ENCODE measurements at places on chromosomes 11 and 22. TPM values are rescaled to one million over a fixed set of nuclear protein-coding genes. Genes with fewer than 3 reads are reported as not detected.

- no peak for DNase-seq
These were observed 31.6 kb downstream of the SLC36A4 start for GRCh38 chr11:93166194-93166593.

DNA sequence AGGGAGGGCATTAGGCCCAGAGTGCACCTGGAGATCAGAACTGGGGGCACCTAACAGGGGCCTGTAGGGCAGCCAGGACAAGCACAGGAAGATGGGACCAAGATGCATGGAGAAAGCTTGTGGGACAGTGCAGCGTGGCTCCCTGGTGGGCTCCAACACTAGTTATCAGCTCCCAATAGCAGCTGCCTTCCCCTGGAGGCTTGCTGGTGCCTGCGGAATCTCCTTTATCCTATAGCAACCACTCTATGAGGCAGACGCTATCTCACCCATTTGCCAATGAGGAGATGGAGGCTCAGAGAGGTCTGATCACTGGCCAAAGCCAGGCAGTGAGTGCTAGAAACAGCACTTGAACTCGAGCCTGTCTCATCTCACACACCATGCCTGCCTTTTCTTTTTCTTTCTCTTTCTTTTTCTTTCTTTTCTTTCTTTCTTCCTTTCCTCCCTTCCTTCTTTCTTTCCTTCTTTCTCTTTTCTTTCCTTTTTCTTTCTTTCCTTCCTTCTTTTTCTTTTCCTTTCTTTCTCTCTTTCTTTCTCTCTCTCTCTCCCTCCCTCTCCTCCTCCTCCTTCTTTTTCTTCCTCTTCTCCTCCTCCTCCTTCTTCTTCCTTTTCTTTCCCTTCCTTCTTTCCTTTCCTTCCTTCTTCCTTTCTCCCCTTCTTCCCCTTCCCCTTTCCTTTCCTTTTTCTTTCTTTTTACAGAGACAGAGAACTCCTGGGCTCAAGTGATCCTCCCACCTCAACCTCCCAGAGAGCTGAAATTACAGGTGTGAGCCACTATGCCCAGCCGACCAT is 16.1 kb upstream of the SEC14L4 start:
- no peak for DNase-seq

DNA sequence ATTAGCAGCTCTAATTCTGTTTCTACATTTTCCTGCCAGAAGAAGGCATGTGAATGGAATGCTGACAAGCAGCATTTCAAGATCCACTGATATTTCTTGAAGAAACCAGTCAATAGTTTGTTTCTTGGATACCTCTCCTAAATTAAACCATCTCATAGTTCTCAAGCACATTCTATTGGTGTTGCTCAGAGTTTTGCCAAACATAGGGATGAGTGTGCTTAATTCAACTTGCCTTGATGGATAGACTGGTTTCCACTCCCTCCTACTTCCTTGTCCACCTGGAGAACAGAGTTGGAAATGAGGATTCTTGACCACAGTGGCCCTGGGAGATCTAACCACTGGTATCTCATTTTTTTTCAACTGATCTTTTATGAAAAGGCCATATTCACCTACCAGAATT is 29.8 kb upstream of the DDX10 start:
- no peak for DNase-seq

DNA sequence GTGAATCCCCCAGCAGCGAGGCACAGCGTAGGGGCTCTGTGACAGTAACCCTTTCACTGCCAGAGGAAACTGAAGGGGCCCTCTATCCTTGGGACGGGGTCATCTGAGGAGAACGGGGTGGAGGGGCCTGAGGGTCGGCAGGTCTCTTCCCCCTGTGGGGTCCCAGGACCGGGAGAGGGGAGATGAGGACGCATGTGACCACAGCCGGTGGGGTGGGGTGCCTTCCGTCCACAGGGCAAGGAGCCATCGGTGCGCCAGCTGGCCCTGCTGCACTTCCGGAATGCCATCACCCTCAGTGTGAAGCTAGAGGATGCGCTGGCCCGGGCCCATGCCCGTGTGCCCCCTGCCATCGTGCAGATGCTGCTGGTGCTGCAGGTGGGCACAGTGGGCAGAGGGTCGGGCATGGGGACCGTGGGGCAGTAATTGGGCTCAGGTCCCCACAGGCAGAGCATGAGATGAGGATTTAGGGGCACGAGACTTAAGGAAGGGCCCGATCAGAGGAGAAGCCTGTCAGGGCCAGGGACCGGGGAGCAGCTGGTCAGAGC is 20.3 kb upstream of the ARHGAP8 start:
- DNase-seq, result no peak

DNA sequence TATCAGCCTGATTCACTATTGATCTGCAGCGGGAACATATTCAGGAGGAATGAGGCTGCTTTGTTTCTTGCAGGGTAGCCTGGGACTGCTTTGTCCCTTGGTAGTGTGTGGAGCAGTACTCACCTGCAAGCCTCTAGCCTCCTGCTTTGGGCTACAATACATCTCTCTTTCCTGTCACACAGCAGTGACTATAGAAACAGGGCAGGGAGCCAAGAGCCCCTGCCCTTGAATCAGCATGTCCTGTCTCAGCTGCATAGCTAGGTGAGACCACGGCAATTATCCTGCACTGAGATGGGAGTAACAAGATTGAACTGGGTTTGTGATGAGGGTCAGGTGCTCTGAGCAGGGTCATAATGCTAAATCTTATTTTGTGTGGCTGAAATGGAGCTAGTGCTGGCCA is 191.9 kb downstream of the NELL1 start:
- DNase-seq, result no peak

DNA sequence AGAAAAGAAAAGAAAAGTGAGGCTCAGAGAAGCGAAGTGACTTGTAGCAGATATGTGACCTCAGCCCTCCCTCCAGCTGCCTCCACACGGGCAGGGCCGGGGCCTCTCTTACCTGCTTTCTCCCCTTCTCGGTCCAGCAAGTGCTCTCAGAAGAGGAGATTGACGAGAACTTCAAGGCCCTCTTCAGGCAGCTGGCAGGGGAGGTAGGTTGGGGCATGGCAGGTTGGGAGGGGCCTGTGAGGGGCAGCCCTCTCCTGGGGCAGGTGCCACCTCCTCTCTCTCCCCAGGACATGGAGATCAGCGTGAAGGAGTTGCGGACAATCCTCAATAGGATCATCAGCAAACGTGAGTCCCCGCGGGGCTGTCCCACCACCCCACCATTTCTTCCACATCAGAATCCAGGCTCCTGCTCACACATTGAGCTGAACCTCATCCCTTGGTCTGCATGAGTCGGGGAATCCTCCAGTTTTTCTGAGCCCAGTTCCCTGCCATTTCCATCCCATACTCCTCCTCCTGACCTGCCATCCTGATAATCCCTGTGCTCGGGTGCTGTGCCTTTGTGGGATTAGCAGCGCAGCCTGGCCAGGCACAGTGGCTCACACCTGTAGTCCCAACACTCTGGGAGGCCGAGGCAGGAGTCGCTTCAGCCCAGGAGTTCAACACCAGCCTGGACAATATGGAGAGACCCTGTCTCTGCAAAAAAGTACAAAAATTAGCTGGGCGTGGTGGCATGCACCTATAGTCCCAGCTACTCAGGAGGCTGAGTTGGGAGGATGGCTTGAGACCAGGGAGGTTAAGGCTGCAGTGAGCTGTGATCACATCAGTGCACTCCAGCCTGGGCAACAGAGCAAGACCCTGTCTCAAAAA is 26.4 kb downstream of the CAPN1 start:
- DNase-seq, result no peak

DNA sequence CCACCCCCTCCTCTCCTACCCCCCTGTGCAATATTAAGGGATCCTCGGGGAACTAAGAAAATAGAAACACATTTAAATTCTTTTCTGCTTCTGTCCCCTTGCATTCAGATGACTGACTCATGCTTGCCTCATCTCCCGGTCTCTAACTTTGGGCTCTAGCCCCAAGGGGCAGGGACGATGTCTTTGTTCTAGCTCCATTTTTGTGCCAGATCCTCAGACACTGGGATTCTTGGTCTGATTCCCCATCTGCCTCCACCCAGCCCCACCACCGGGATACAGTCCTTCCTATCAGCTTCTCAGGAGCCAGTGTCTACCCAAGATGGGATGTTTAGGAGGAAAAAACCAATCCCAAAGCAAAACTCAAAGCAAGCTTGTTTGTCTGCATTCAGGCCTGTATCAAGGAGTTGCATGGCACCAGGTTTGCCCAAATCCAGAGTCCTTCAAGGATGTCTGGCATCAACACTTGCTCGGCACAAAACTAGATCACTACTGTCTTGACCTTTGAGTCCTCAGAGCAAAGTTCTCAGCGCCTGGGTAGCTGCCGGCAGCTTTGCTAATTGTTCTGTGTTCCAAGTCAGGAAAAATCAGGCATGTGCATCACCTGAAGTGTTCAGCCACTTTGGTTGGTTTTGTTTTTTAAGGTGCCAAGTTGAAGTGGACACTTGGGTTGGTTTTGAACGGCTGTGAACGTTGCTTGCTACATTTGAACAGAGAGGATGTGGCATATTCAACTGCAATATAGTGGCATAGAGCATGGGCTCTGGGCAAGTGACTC is 212.8 kb downstream of the DSCAML1 start:
- no peak for DNase-seq

DNA sequence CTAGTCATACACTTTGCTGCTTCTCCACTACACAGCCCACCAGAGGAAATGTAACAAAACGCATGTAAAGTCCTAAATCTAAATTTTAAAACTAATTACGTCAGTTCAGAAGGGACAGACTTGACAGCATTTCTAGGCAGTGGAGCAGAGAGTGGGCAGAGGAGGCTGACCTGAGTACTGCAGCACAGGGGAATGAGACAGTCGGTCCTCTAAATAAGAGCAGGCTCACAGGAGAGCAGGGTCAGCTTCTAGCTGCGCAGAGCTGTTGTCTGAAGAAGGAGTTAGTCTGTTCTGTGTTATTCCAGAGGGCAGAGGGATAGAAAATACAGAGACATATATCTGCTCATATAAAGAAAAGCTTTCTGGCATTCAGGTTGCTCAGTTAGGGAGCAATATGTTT is 40.3 kb downstream of the JHY start:
- DNase-seq, result no peak

DNA sequence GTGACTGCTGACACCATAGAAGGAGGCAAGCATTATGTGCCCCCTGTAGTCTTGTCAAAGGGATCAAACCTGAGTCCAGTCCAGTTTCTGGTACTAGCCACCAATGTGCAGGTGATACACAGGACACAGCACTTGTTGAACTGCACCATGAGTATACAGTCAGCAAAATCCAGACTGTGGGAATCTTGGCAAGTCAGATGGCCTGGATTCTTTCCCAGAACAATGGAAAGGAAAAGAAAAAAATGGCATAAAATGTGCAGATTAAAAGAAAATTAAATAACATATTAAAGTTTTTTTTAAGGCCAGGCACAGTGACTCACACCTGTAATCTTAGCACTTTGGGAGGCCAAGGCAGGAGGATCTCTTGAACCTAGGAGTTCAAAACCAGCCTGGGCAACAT is 16.8 kb downstream of the CRY2 start:
- no peak for DNase-seq

GRCh38 chr22:46406349-46406748 is 70.8 kb downstream of the TRMU start:
- DNase-seq, result no peak

DNA sequence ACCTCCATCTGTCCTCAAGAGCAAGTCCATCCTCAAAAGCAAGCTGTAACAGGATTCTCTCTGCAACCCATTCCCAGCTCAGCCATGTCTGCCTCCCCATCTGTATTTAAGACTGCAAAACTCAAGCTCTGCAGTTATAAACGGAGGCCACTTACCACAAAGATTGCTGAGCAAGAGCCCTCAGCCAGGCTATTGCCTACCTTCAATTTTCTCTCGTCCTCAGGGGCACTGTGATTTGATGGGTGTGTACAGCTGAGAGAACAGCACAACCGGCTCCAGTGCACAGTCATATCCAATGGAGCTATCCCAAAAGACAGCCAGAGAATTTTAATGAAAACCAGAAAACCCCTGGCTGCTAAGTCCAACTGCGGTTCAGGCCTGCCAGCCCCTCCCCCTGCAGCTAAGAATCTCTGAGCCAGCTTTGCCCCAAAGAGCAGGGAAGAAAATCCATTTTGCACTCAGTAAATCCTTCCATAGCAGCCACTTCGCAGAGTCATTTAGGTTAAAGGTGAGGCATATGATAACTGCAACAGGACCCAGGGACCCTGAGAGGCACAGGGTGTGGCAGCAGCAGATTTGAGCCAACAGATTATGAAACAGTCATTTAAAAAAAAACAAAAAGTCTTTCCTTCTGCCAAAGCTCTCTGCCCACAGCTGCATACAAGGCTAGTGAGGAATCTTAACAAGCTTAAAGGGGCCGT is 37.6 kb downstream of the RAB30 start:
- DNase-seq, result peak; percentile 77

- DNase-seq, result no peak
These were observed 1827.5 kb upstream of the RAG2 start for GRCh38 chr11:38425578-38425977.

DNA sequence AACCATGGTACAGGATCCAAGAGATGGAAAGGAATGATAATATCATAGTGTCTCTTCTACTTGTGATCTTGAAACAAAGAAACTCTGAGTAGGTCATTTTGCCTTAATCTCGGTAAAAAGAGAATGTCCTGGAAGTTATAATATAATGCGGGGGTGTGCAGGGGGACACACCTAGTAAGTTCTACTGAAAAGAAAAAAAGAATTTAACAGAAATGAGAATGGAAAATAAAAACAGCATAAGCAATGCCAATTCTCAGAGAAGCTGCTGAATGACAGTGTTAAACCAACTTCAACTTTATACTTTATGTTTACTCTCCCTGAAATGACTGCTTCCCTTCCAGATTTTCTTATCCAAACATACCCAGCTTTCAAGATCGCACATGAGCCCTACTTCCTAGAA is 2.0 kb downstream of the HPS5 start:
- DNase-seq, result no peak

DNA sequence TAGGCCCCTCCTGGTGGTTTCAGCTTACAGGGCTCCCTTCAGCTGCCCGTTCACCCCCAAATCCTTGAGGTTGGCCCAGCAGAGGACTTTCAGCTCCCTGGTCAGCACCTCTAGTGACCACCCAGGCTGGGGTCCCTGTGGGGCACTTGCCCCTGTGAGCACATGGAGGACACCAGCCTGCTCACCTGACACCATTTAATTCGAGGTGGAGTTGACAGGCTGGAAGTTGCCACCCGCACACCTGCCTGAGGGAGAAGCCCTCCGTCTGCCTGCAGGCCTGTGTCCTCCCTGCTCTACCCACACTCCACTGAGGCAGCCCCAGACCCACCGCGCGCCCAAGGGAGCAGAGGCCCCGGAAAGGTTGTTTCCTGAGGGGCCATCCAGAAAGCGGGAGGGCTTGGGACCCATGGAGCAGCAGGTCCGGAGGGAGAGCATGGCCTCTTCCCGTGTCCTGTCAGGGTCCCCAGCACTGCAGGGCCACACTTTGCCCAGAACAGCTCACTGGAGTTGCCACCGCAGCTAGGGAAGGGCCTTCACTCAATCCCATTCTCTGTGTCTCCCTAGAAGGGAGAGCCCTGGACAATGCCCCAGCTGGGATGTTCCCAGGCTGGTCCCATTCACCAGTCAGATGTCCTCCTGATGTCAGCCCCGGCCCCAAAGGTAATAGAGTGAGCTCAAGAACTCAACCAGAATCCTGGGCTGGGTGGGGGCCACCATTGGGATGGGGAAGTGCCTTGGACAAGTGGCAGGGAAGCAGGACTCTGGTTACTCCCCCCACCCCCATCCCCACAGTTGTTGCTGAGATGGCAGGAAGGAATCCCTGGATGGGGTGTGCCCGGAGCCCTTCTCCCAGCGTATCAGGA is 82.4 kb downstream of the MED15 start:
- DNase-seq, result no peak

Gene MS4A4A
- 0.55 TPM for total RNA-seq

Gene ANO1
- total RNA-seq, result 0.37 TPM

Gene SGSM1
- total RNA-seq, result not detected

Gene NECTIN1
- total RNA-seq, result 6.6 TPM

Gene FOLR3
- total RNA-seq, result not detected

Gene SLN
- total RNA-seq, result 1.9 TPM

Gene CDPF1
- 3.2 TPM for total RNA-seq

Gene RFPL3
- not detected for total RNA-seq

Gene HBG1
- total RNA-seq, result 2.1 TPM
